Midbrain (tissue), 1 donor: ENCODE measurements at places on chromosomes 3 and 15.

GRCh38 chr3:37902674-37903073 lies 41.0 kb downstream of the CTDSPL start:
- no peak for DNase-seq

DNA sequence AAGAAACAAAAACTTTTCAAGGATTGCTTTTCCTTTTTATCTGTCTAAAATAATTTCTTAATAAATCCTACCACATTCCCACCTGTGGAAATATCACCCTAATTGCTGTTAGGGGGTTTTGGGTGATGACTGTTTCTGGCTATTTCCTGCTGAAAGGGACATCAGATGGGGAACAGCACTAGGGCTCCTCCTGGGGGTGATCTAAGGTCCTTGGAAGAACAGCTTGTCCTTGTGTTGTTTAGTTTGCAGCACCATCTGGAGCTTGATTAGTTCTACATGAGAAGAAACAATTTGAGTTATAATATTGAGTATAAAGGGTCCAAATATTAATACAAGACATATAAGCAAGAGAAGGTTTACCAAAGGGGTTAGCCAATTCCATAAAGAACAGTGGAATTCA lies 18.7 kb downstream of the OR5H15 start:
- DNase-seq, result no peak

DNA sequence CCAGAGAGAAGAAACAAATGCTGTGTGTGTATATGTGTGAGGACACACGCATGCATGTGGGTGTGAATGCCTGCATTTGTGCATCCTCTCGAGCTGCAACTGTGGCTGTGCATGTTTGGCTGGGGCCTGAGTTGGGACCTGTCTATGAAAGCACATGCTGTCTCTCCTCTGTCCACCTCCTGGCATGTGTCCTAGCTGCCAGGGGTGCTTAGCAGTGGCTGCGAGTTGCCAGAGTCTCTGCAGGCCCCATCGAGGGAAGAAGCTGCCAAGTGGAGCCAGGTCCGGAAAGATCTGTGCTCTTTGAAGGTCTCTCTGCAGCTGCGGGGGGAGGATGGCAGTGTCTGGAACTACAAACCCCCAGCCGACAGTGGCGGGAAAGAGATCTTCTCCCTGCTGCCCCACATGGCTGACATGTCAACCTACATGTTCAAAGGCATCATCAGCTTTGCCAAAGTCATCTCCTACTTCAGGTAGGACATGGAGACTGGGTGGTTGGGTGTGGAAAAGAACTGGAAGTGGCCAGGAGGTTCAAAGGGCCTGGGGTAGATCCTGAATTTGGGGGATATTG lies 30.7 kb downstream of the NR1I2 start:
- no peak for DNase-seq

DNA sequence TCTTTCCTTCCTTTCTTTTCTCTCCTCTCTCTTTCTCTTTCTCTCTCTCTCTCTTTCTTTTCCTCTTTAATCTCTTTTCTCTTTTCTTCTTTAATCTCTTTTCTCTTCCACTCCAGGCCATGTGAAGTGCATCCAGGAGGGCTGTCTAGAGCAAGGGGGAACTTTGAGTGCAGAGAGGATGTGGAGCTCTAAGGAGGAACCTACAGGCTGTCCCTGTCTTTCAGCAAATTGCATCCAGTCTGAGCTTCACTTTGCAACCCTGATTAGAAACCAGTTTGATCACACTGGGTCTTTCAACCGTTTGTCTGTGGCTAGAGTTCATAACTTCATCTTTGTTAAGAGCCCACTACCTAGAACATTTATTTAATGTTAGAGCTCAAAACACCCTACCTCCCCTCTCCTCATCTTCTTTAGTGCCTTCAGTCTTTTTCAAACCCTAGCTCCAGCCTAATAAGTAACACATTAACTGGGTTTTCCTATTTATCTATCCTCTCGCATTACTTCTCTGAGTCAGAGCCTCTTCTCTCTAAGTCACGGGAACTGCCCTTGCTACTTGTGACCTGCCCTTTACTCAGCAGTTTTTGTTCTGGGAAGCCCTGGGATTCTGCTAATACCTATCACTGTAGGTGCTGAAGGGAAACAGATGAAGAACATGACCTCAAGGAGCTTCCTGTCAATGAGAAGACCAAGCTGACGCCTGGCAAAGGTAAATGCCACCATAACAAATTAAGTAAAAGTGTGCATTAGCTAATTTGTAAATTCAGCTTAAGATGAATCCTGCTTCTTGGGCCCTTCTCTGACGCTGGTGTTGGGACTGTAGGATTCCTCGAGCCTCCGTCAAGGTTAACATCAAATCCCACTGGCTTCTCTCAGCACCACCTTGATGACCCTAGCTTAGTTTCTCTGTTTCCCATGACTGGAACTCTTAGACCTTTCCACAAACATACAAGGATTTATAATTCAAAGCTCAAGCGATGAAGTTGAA lies at the start of gene GCNT3:
GCNT3 (plus strand) TSS at position 508 of the 985 bp plus-strand sequence. CDS start 6,456 bp downstream, outside the sequence.
- DNase-seq, result no peak

DNA sequence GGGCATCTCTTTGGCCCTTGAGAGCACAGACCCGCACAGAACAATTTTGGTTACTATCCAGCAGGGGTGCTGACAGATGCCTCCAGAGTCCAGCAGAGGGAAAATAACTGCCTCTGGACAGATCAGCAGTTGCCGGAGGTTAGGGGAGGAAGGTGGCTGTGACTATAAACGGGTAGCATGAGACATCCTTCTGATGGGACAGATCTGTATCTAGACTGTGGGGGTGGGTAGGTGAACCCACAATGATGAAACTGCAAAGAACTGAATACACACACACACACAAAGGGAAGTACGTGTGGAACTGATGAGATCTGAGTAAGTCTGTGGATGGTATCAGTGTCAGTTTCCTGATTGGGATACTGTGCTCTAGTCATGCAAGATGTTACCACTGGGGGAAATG lies 21.2 kb downstream of the ADAMTS7 start:
- no peak for DNase-seq

DNA sequence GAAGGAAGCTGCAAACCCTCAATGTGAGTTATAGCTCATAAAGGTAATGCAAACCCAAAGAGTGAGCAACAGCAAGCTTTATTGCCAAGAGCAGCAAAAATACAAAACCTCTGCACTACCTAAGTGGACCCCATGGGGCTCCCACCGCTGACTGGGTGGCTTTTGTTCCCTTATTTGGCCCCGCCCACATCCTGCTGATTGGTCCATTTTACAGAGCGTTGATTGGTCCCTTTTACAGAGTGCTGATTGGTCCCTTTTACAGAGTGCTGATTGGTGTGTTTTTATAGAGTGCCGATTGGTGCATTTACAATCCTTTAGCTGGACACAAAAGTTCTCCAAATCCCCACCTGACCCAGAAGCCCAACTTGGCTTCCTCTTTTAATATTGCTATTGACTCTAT lies 154.5 kb upstream of the NSMCE3 start:
- no peak for DNase-seq

DNA sequence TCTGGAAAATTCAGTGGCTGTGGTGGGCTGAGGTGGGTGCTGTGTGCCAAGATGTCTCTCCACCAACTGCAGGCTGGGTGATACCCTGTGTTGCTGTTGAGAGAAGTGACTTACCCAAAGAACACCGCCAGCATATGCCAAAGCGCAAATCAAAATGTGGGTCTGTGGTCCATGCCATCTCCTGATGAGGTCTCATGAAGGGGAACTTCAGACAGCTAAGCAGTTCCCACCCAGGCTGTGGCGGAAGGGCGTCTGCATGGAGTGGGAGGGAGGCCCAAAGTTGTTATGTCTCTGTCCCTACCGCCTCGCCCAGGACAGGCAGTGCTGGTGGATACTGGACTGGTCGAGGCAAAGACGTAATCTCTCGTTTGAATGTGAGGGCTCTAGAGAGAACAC lies 70.9 kb upstream of the PLXNA1 start:
- no peak for DNase-seq

DNA sequence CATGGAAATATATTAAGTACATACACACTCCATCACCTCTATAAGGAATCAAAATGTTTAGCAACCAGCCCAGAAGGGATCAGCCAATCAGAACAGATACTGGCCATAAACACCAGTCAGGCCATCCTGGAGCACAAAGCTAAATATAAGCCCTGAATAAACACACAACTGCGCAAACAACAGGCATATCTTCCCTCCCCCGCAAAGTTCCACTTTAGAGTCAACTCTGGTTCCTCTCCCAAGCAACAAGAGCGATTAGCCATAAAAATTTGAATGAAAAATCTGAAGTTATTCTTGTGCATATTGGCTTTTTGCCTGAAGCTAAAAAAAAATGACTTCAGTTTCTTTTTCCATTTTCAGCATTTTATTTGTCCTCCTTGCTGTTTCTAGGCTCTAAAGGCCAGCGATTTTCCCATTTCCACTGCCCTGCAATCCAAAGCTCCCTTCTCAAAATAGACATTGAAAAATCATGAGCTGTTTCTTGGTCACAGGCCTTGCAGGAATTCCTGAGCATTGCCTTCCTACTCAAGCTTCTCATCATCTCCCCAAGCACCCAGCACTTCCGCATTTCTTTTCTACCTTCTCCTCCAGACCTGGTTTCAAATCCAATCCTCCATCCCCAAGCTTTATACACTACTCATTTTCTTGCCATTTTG lies 247.9 kb downstream of the ZMAT3 start:
- DNase-seq, result no peak

GRCh38 chr3:42827023-42827422 lies 17.8 kb downstream of the ACKR2 start:
- DNase-seq, result no peak

GRCh38 chr3:133905376-133905775 lies 9.7 kb upstream of the RAB6B start:
- no peak for DNase-seq

DNA sequence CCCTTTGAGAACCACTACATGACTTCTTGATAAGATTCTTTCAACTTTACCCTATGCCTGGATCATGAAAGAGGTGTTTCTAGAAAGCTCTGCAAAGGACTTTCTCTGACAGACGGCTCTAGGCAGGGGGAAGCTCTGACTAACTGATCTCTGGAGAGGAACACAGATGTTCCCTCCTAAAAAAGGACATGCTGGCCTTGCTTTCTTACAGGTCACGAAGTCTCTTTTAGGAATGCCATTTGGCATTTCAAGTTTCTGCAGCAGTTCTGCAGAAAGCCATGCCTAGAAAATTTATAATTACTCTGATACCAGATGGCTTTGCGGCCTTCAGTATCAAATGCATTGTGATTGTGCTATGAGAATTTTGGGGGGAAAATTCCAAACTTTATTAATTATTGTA lies 275.4 kb upstream of the CTDSPL start:
- DNase-seq, result no peak

DNA sequence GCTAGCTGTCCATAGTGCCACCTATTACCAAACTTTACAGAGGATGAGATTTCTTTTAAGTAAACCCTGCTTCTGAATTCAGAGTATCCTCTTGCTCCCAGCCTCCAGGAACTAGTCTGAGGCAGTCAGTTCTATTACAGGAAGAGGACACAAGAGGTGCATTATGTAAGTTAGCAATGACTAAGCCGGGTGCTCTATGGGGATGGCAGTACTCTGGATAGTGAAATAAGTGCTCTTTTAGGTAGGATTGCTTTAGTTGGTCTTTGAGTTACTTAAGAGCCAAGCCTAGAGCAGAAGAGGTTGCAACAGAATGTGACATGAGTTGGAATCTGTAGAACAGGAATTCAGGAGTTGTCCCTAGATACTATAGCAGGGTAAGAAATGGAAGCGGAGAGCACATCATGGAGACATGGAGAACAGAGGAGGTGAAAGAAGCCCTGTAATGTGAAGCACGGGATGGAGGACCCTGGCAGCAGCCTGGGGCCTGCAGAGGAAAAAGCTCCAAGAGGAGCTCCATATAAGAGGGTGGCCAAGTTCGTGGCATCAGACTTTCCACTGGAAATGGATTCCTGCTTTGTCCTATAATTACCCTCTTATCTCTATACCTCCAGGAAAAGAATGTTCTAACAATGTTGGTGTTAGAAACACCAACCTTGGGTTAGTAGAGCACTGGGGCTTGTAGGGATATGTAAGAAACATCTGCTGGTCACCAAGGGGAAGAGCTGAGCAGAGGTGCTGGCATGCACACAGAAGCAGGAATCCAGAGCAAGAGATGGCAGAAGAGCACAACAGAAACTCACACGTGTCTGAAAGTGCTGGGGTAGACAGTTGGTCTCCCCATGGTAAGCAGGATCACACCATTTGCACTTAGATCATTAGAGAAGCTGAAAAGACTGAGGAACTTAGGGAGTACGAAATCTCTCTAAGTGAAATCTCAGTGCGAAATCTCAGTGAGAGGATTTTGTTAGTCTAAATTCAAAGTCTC lies 851.1 kb downstream of the FHIT start:
- DNase-seq, result no peak

DNA sequence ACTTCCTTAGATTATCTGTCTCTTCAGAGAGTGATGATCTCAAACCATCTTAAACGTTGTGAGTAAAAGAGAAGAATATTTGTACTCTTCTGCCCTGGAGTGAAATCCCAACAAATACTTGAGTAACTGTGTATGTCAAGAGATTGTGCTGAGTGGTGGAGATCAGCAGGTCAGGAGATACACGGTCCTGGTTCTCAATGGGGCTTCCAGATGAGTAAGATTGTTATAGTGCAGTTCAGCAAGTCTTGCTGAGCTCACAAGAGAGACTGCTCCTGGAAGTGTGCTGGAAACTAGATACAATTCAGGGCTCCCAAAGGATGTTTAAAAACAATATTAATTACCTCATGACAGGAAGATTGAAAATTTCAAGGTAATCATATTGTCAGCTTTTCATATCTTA lies 184.3 kb downstream of the AKAP13 start:
- no peak for DNase-seq

DNA sequence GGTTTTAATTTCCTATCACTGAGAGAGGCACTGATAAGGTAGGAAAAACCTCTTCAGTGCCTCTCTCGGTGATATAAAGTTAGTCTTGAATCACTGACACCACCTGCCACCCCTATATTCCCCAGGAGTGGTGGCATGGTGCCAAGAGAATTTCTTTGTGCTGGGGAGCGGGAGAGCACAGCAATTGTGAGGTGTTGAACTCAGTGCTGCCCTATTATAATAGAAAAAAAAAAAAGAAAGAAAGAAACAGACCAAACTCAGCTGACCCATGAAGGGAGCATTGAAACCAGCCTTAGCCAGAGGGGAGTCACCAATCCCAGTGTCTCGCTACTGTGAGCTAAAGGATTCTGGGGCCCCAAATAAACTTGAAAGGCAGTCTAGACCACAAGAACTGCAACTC lies 201.4 kb upstream of the STT3B start:
- DNase-seq, result no peak
